ENCODE measurements at places on chromosomes 6 and 20. TPM values are rescaled to one million over a fixed set of nuclear protein-coding genes. Genes with fewer than 3 reads are reported as not detected.

DNA sequence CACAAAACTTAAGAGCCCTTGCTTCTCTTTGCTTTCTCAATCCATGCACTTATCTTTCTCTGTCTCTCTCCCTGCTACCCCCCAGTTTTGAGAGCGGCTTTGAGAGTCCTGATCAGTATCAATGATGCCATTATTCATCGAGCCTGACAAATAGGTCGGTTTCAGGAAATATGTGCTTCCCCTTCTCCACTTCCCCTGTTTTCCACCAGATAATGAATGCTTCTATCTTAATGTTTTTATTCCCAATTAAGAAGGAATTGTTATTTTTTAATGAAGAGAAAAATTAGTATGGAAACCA lies 117.7 kb downstream of the KIF13A start:
- DNase-seq, result no peak
- no peak overlapping the region for H3K4me3 ChIP-seq
- peaks cover 1% of the 10 kb centered on the region for H3K36me3 ChIP-seq
- H3K4me1 ChIP-seq, result peaks cover 64% of the 10 kb centered on the region
- no peaks in the 10 kb centered on the region for H3K27me3 ChIP-seq

GRCh38 chr6:161749576-161749975 lies 475.7 kb upstream of the AGPAT4 start:
- no peak for DNase-seq
- peaks cover 4% of the 10 kb centered on the region for H3K27me3 ChIP-seq
- no peak overlapping the region for H3K4me3 ChIP-seq

DNA sequence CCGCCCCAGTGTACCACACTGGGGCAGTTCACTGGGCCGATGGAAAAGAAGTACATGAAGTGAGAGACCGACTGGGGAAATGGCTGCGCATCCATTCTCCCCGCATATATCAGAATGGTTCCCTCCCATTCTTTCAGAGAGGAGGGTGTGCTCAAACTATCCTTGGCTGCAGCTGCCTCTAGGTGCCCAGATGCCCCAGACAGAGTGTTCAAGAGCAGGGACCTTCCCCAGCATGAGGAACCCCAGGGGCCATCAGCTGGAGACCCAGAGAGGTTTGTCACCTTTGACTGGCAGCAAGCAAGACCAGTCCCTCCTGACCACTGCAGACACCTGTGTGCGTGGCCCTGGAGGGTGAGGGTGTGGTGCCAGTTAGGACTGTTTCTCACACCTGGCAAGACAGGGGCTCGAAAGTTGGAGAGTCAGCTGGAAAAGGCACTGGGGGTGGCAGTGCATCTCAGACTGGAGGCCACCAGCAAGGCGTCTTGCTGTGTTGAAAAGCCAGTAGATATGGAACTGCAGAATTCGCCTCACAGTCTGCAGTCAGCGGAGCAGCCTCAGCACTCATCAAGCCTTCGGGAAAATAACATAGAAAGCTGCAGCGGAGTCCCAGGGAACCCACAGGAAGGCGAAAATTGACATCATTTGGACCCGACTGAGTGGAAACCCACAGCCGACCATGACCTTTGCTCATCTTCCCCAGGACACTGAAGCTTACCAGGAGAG lies 76.7 kb downstream of the GPR6 start:
- H3K4me1 ChIP-seq, result peaks cover 14% of the 10 kb centered on the region
- no peak for DNase-seq
- H3K36me3 ChIP-seq, result no peaks in the 10 kb centered on the region
- peaks cover 12% of the 10 kb centered on the region for H3K27me3 ChIP-seq
- H3K27ac ChIP-seq, result no peak overlapping the region

GRCh38 chr6:52834481-52834880 lies 6.1 kb downstream of the GSTA5 start:
- H3K4me1 ChIP-seq, result no peaks in the 10 kb centered on the region
- H3K4me3 ChIP-seq, result no peak overlapping the region
- DNase-seq, result no peak

- no peaks in the 10 kb centered on the region for H3K36me3 ChIP-seq
- no peak overlapping the region for H3K27ac ChIP-seq
- no peak overlapping the region for H3K4me3 ChIP-seq
- DNase-seq, result no peak
Observed at GRCh38 chr6:86516087-86516486, 421.2 kb upstream of the HTR1E start.

- H3K36me3 ChIP-seq, result no peaks in the 10 kb centered on the region
- DNase-seq, result no peak
- no peak overlapping the region for H3K4me3 ChIP-seq
- H3K27ac ChIP-seq, result no peak overlapping the region
- peaks cover 8% of the 10 kb centered on the region for H3K4me1 ChIP-seq
Observed at GRCh38 chr6:92945799-92946198, 473.6 kb downstream of the EPHA7 start.

DNA sequence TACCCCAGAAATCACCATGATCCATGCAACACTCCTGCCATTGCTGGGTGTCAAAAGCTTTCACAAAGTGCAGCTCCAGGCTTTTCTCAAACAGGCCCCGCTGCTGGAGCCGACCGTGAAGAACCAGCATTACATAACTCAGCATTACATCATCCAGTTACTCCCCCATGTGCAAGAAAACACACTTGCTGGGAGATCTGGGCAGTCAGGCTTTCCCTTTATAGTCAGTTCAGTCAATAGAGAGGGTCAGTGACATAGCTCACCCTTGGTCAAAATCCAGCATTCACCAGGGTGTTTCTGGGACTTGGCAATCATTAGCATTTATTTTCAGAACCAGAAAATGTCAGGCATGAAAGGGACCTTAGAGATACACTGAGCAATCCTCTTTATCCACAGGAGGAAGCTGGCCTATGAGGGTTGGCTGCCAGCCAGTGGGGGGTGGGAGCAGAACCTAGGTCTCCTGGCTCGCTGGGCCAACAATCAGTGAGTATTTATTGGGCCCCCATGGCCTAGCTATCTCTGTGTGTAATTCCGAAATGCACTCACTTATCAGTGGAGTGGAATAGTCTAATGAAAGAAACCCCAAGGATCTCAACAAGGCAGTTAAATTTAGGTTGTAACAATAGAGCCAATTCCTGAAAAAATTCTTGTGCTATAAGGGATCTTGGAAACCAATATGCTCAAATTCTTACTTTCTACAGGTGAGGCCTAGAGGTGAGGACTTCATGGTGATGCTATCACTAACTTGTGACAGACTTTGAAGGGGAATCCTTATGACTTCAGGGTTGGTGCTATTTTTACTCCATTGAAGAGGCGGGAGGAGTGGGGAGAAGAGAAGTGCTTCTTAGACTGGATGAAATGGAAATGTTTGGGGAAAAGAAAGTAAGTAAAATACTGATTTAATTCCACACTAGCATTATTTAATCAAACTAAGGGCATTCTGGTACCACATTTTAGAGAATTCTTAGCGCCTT lies 54.6 kb downstream of the LYRM4 start:
- H3K27me3 ChIP-seq, result no peaks in the 10 kb centered on the region
- no peaks in the 10 kb centered on the region for H3K36me3 ChIP-seq
- H3K4me3 ChIP-seq, result no peak overlapping the region
- H3K27ac ChIP-seq, result peak overlapping the region; percentile 89
- peaks cover 67% of the 10 kb centered on the region for H3K4me1 ChIP-seq

- peaks cover 61% of the 10 kb centered on the region for H3K4me1 ChIP-seq
- peaks cover 5% of the 10 kb centered on the region for H3K36me3 ChIP-seq
- peak overlapping the region; percentile 89 for H3K27ac ChIP-seq
- H3K4me3 ChIP-seq, result no peak overlapping the region
- H3K27me3 ChIP-seq, result no peaks in the 10 kb centered on the region
Observed at GRCh38 chr6:43669050-43669921, 18.3 kb downstream of the MRPS18A start.

- DNase-seq, result peak; percentile 24
- peak overlapping the region; percentile 55 for H3K4me3 ChIP-seq
- H3K27me3 ChIP-seq, result peaks cover 81% of the 10 kb centered on the region
- no peak overlapping the region for H3K27ac ChIP-seq
- no peaks in the 10 kb centered on the region for H3K36me3 ChIP-seq
Observed at GRCh38 chr6:46490425-46491200, 636 bp downstream of the RCAN2 start.

DNA sequence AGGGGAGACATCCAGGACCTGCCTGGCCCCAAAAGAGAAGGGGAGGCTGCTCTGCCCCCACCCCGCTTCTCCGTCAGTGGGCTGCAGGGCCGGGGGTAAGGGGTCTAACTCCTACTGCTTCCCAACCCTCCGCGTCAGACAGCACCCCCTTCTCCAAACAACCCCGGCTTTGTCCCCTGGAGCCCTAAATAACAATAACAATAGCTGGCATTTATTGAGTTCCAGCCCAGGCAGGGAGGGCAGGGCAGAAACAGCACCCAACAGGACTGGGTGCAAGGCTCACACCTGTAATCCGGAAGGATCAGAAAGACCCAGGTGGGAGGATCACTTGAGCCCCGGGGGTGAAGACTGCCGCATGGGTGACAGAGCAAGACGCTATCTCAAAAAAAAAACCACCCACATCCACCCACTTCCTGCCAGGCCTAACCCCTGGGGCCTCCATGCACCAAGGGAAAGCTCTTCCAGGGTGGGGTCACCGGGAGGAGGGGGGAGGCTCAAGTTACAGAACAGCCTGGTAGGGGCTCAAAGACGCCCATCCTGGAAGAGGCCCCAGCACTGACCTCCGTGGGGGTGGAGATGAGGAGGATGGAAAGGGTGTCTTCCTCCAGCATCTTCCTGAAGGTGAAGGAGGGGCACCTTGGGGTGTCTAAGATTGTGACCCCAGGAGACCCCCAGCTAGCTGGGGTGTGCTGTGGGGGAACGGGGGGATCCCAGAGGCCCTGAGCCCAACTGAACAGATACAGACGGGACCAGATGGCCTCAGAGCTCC lies 1.3 kb upstream of the FNDC11 start:
- no peaks in the 10 kb centered on the region for H3K4me1 ChIP-seq
- no peak overlapping the region for H3K27ac ChIP-seq
- H3K36me3 ChIP-seq, result no peaks in the 10 kb centered on the region
- H3K4me3 ChIP-seq, result peak overlapping the region; percentile 52
- DNase-seq, result no peak

DNA sequence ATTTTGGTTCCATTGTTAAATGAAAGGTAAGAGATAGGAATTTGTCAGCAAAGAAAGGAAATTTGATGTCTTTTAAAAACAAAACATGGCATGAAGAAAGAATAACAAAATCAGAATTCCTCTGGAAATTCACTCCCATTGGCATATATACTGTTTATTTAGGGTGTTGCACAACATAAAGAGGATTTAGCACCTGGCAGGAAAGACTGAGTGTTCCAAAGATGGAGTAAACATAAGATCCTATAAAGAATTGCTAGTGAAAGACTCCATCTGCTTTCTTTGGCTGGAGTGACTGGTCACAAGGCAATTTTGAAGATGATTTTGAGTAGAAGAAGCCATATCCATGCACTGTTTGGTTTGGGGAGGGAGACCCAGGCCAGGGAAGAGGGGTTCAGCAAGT lies 62.4 kb downstream of the CD24 start:
- DNase-seq, result no peak
- H3K4me1 ChIP-seq, result peaks cover 32% of the 10 kb centered on the region
- no peak overlapping the region for H3K27ac ChIP-seq
- H3K4me3 ChIP-seq, result no peak overlapping the region
- no peaks in the 10 kb centered on the region for H3K27me3 ChIP-seq

DNA sequence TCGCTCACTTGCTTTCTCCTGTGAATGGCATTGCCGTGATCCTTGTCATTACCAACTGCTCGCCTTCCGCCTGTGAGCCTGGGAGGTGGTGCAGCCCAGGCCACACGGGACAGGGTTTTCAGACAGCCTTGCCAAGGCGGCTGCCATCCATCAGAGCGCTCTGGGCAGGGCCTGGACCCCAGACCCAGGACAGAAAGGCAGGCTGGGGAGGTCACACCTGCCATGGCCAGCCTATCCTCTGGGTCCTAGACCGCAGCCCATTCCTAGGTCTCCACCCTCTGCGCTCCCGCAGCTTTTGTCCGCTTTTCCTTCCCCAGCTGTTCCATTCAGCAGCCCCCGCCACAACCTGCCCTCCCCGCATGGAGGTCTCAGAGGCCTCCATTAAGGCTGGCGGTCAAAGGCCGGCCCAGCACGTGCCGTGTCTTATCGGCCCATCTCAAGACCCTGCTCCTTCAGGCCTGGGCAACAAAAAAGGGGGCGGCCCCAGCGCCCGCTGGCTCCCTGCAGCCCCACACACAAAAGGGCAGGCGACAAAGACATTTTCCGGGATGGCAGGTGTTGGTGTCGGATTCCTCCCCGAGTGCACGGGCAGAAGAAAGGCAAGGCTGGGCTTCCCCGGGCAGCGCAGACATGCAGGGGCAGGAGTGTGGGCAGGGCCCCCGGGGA lies 28.1 kb downstream of the INSM1 start:
- no peaks in the 10 kb centered on the region for H3K4me1 ChIP-seq
- H3K36me3 ChIP-seq, result peaks cover 6% of the 10 kb centered on the region
- DNase-seq, result no peak
- H3K27ac ChIP-seq, result no peak overlapping the region

GRCh38 chr6:168413856-168414255 lies 27.1 kb upstream of the SMOC2 start:
- H3K4me3 ChIP-seq, result no peak overlapping the region
- H3K27ac ChIP-seq, result no peak overlapping the region
- H3K36me3 ChIP-seq, result no peaks in the 10 kb centered on the region

GRCh38 chr6:114407426-114408035 lies 64.7 kb upstream of the HS3ST5 start:
- H3K27me3 ChIP-seq, result no peaks in the 10 kb centered on the region
- H3K4me3 ChIP-seq, result no peak overlapping the region
- H3K27ac ChIP-seq, result no peak overlapping the region
- no peaks in the 10 kb centered on the region for H3K36me3 ChIP-seq
- H3K4me1 ChIP-seq, result no peaks in the 10 kb centered on the region

GRCh38 chr6:13725052-13725451 lies 13.4 kb upstream of the RANBP9 start:
- no peaks in the 10 kb centered on the region for H3K27me3 ChIP-seq
- no peak for DNase-seq
- no peak overlapping the region for H3K27ac ChIP-seq
- no peaks in the 10 kb centered on the region for H3K4me1 ChIP-seq

- H3K27me3 ChIP-seq, result no peaks in the 10 kb centered on the region
- no peaks in the 10 kb centered on the region for H3K4me1 ChIP-seq
- no peak overlapping the region for H3K27ac ChIP-seq
- H3K36me3 ChIP-seq, result peaks cover 3% of the 10 kb centered on the region
- DNase-seq, result no peak
Observed at GRCh38 chr6:140697585-140697984, 1323.1 kb upstream of the CITED2 start.

DNA sequence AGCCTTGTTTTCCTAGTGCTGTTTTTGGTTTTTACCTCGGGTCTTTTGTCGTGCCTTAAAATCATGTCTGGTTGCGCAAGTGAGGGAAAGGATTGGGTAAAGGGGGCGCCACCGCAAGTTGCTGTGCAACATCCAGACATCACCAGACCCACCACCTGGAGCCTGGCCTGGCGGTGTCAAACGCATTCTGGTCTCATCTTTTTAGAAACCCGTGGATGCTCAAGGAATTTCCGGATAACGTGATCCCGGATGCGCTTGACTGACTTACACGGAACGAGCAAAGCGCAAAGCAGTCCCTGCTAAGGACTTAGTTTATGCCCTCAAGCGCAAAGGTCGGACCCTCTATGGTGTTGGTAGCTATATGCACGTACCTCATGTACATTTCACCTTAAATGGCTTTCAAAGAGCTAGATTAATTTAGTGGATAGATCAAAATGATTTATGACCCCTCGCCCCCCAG lies 105.2 kb downstream of the OR2B2 start:
- H3K36me3 ChIP-seq, result no peaks in the 10 kb centered on the region
- H3K4me3 ChIP-seq, result peak overlapping the region; percentile 93
- H3K27ac ChIP-seq, result peak overlapping the region; percentile 99
- peak; percentile 56 for DNase-seq
- H3K4me1 ChIP-seq, result peaks cover 39% of the 10 kb centered on the region

Gene CAGE1
- total RNA-seq, result 0.09 TPM

Gene SLC22A23
- total RNA-seq, result 24.3 TPM

Gene BNIP5
- not detected for total RNA-seq

Gene CCR6
- not detected for total RNA-seq

Gene NRSN1
- total RNA-seq, result 1.1 TPM

Gene CTCFL
- 0.33 TPM for total RNA-seq

Gene ATAT1
- total RNA-seq, result 51.2 TPM

Gene SLC32A1
- total RNA-seq, result not detected

Gene CHRNA4
- 0.11 TPM for total RNA-seq

Measured in mesothelial cell of epicardium (in vitro differentiated cells).